Stimulated activated CD4-positive, alpha-beta T cell treated with anti-CD3 and anti-CD28 coated beads, Interleukin-15, amount 100 ng/mL, for 1 hour (primary cell): ENCODE measurements at places on chromosomes 12 and 14.

DNA sequence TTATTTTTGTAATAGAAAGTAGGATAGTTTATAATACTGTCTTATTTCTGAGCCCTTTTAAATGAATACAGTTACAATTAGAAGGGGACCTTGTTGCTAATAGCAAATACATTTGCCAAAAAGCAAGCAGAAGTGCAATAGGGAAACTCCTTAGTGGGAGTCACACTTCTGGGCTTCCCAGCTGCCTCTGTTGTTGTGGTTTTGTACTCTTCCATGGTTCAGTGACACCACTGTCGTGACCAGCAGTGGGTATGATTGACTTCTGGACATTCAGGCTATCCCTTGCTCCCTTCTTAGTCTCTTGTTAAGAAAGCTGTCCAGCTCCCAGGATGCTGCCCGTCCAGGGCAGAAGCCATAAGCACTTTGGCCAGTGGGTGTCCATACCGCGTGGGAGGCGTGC lies 22.6 kb downstream of the TCTN1 start:
- no peak for DNase-seq

- DNase-seq, result no peak
These were observed 49.2 kb upstream of the SGPP1 start for GRCh38 chr14:63777024-63777423.

DNA sequence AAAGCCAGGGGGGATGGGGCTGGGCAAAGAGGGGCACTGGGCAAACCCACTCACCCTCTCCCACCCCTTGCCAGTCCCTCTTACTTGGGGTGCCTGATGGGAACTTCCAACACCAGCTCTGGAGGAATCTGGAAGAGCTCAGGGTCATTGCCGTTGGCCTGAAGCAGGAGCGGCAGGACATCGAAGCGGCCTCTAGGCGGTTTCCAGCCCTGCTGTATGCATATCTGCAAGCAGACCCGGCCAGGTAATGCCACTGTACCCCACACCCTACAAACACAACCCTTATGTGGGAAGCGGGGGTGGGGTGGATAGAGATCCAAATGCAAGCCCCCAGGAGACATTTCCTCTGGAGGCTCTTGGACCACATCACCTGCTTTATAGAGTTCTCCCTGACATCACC lies 83.6 kb downstream of the NOS1 start:
- DNase-seq, result no peak

DNA sequence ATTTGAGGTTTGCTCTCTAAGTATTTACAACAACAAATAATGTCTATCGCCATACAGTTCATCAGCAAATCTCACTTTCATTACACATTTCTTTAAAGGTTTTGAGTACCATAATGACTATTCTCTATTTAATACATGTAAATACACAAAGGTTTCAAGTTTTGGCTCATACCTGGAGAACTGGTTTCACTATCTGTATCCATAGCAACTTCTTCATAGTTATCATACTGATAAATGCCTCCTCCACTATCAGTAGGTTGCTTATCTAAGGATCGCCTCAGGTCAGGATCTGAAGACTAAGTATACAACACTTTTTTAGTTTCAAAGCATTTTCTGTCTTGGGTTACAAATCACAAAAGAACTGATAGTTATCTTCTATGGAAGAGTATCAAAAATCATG lies 21.4 kb downstream of the ZFC3H1 start:
- no peak for DNase-seq

- DNase-seq, result no peak
These were observed 60.0 kb upstream of the PARP11 start for GRCh38 chr12:3933074-3933818.

GRCh38 chr12:107634530-107634929 lies 51.1 kb upstream of the PWP1 start:
- DNase-seq, result no peak

DNA sequence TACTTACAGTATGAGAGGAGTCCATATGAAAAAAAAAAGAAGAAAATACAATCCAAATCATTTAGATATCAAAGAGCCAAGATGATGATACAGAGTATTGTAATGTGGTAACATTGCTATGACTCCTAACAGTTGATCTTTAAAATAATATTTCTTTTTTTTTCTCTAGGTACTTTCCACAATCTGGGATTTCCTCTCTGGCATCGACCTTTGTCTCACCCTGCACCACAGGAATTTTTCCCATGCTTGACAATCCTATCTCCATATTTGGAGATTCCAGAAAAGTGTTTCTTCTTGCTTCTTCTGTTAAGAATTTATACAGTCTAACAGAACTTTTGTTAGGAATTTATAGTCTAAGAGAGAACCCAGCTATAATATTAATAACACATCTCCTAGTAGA lies 184.4 kb downstream of the ITPR2 start:
- no peak for DNase-seq

- no peak for DNase-seq
These were observed 137.7 kb downstream of the SPTSSA start for GRCh38 chr14:34324363-34324795.

GRCh38 chr14:31692376-31692781 lies 131.2 kb downstream of the NUBPL start:
- no peak for DNase-seq

DNA sequence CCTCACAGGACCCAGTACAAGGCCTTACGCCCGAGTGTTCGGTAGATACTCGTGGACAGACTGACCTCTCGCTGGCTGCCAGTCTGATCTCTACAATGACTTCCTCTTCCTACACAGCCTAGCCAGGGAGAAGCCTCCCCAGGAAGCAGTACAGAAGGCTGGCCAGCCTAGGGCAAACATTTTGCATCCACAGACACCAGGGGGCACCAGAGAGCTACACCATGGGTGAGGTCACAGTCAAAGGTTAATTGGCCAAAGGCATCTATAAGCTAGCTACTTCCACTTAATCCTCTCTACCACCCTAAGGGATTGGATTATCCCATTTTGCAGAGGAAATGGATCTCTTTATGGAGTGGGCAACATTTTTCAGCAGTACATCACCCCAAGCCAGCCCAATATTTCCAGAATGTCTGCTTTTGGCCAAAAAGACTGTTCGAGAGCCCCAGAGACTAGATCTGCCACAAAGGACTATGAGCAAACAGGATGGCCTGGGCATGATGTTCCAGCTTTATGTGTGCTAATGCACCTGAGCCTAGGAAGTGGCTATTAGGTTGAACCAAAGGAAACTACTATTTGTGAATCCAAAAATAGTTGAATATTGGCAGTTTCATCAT lies 14.6 kb upstream of the PNMA1 start:
- peak; percentile 74 for DNase-seq

- no peak for DNase-seq
These were observed 49.7 kb downstream of the MARK3 start for GRCh38 chr14:103434868-103435442.

DNA sequence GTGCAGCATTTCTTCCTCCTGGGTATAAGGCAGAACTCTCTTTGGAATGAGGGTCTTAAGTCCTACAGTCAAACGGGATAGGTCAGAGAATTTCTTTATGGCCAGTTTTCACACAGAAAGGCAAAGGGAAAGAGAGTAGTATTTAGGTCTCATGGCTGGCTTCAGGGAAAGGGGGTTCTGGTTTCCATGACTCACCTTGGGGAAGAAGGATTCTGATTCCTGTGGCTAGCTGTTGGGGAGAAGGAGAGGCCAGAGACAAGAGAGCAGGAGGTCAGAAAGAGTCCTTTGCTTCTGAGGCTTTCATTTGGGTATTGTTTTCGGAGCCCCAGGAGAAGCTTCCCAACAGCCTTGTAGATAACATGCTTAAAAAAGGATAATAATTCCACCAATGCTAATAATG lies 332.5 kb downstream of the NPAS3 start:
- DNase-seq, result no peak

DNA sequence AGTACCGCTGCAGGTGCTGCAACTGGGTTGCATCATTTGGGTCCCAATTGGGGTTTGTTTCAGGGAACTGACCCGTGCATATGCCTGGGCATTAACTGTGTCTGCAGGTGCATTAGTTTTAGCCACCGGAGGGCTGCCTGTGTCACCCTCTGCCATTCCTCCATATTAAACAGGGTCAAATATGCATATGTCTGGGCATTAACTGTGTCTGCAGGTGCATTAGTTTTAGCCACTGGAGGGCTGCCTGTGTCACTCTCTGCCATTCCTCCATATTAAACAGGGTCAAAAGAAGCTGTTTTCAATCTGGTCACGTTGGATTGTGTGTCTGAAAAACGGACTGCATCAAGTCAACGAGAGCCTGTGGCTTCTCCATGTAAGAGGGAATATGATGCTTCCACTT lies 1317.0 kb downstream of the TMEM121 start:
- no peak for DNase-seq

GRCh38 chr14:68865542-68865941 lies 72.7 kb upstream of the ZFP36L1 start:
- DNase-seq, result no peak

- DNase-seq, result no peak
These were observed 4.1 kb downstream of the TUBA1B start for GRCh38 chr12:49126852-49127763.

GRCh38 chr12:27606986-27607385 lies 83.0 kb downstream of the PPFIBP1 start:
- no peak for DNase-seq

GRCh38 chr12:112340230-112340629 lies 42.0 kb downstream of the HECTD4 start:
- DNase-seq, result no peak
